ENCODE measurements at places on chromosomes 3 and 15. TPM values are rescaled to one million over a fixed set of nuclear protein-coding genes. Genes with fewer than 3 reads are reported as not detected.

The RAD54L2 gene
- total RNA-seq = 23.6 TPM

The MRAS gene
- 58.9 TPM for total RNA-seq

The LXN gene
- 13.6 TPM for total RNA-seq

The COL6A6 gene
- 1.3 TPM for total RNA-seq

The CYP19A1 gene
- 2.6 TPM for total RNA-seq
